Naive thymus-derived CD4-positive, alpha-beta T cell (primary cell): ENCODE measurements at places on chromosomes 2 and 18. TPM values are rescaled to one million over a fixed set of nuclear protein-coding genes. Genes with fewer than 3 reads are reported as not detected.
A peak's percentile ranks its signal among the peaks of the same experiment; 100 is the strongest.

The BOD1L2 gene
- not detected for total RNA-seq

The KCNG2 gene
- not detected for total RNA-seq

The ALPI gene
- not detected for total RNA-seq

The NEDD4L gene
- 6.9 TPM for total RNA-seq

The MBD5 gene
- total RNA-seq: 69.6 TPM

The CRYGC gene
- total RNA-seq: not detected

The VIT gene
- total RNA-seq: not detected in 2 replicates

The C2orf72 gene
- not detected for total RNA-seq

- DNase-seq: peak; percentile 41
Observed at GRCh38 chr2:10331027-10331701, 28.5 kb downstream of the HPCAL1 start.

GRCh38 chr18:11392980-11393885 lies 216.2 kb upstream of the SLC35G4 start:
- DNase-seq: no peak

GRCh38 chr18:23609390-23610023 lies 23.2 kb upstream of the NPC1 start:
- no peak for DNase-seq

DNA sequence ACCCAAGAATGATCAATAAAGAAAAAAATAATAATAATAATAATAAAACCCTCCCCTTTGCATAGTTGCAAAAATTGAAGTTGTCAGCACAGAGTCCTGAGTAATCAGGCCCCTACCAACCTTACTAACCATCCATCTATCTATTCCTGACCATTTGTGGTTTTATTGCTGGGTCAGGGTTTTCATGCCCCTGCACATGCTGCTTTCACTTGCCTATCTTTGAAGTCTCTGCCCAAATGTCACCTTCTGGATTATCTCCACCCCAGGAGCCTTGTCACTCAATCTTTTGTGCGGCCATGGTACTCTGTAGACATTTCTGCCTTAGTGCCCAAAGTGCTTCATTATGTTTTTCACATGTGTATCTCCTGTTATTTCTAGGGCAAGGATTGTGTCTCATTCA lies 35.1 kb downstream of the SLC30A6 start:
- no peak for DNase-seq

GRCh38 chr2:234986876-234987720 lies 35.3 kb downstream of the SH3BP4 start:
- DNase-seq: no peak

DNA sequence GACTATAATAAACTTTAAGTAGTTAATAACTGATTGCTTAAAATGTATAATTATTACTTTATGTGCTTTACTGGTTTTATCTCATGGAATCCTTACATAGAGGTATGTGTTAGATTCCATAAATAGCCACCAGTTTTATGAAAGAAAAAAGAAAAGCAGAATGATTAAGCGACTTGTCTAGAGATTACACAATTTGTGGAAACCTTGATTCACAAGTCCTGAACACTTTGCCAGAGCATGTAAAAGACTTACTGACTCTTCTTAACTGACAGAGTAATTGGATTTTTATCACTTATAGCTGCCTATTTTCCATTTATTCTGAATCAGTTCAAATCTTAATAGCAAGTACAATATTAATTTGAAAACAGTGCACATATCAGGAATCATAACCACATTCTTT lies 448.7 kb upstream of the NETO1 start:
- DNase-seq: no peak

DNA sequence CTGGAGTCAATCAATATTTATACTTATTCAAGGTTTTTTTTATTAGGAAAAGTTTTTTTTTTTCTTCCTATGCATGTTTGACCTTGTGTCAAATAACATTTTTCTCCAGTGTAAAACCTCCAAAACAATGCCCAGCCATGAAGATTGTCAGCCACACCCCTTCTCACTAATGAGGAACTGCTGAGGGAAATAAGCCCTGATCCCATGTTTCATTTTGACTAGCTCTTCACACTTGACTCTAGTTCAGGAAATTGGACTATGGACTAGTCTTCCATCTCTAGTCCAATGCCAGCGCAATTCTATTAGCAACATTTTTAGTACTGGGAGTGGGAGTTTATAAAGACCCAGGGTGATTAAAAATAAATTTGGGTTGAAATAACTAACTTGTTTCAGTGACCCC lies 275.6 kb upstream of the CXCR4 start:
- DNase-seq: no peak

GRCh38 chr2:233423552-233423860 lies 69.2 kb downstream of the DGKD start:
- no peak for DNase-seq

- no peak for DNase-seq
Observed at GRCh38 chr2:224658780-224659405, 57.3 kb downstream of the CCDC195 start.

DNA sequence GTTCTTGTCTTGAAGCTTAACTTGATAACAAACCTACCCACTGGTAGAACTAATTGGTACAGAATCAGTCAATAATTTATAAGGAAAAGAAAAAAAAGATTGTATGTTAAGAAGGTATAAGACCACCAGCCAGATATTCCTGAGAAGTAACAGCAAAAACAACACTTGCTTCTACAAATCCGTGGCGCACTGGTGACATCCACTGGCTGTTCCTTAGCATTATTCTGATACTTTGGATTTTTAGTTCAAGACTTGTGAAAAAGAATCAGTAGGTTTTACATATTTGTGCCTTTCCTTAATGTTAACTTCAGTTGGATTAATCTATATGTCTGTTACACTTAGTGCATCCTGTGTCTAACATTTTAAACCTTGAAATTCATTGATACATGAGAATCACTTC lies 141.8 kb downstream of the GRB14 start:
- DNase-seq: no peak

DNA sequence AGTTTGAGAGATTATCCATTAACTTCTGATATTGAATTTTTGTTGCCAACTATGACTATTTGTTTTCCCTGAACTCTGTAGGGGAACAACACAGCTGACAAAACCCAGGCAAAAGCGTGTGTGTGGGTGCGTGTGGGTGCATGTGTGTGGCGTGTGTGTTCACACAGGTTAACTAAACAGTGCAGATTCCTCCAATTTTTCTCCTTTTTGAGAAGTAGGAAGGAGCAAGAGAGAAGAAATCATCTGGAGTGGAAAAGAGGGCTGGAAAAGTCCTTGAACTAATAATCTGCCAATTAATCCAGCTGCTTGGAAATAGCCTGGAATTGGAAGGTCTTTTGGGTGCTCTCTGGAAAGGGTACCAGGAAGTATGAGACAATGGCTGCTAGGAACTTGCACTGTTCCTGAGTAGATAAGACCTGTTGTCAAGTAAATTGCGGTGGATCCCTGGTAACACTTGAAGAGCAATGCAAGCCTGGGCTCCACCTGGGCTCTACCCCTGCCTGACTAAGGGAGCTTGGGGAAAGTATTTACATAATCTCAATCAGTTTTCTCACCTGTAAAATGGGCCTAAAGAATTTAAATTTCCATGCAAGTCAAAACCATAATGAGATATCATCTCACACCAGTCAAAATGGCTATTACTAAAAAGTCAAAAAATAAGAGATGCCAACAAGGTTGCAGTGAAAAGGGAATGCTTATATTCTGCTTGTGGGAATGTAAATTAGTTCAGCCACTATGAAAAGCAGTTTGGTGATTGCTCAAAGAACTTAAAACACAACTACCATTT lies 40.5 kb upstream of the IL1R1 start:
- no peak for DNase-seq

GRCh38 chr2:128214866-128215460 lies 103.7 kb downstream of the HS6ST1 start:
- no peak for DNase-seq

DNA sequence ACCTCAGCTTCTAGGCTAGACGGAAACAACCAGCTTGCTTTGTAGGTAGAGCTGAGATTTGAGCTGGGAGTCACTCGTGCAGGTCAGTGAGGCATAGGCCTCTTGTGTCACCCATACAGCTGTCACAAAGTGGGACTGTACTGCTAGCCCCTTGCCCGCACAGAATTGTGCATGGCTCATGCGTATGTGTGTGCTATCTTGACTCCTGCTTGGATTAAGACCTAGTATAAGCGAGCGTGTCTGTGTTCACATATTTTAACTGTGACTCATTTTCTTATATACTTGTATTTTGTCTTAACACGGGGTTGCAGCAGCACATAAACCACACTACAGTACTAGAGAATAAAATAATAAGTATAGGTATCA lies 20.1 kb downstream of the CEP68 start:
- DNase-seq: no peak

- DNase-seq: peak; percentile 6
Observed at GRCh38 chr2:62038975-62039771, 133.7 kb downstream of the COMMD1 start.

DNA sequence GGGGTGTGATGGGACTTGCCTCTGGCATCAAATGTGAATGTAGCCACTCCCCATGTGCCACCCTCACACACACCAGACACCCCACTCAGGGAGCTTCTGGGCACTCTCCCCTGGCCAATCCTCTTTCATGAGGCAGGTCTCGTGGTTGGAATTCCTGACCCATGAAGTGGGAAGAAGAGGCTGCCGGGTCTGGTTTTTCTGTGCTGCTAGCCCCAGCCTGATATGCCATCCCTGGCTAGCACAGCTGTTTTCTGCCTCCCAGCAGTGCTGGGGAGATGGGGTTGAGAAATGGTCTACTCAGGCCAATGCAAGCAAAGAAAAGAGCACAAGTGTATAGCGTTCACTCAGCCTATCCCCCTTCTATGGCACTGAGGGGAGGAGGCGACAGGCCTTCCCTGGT lies 1.2 kb upstream of the C2orf72 start:
- no peak for DNase-seq
